WTC11 (cell line): ENCODE measurements at places on chromosomes 7 and 10. TPM values are rescaled to one million over a fixed set of nuclear protein-coding genes. Genes with fewer than 3 reads are reported as not detected.

The IDI2 gene
- not detected in 3 replicates for total RNA-seq

The CCDC7 gene
- 1.7 to 1.9 TPM (median 1.8 TPM) in 3 replicates for total RNA-seq

DNA sequence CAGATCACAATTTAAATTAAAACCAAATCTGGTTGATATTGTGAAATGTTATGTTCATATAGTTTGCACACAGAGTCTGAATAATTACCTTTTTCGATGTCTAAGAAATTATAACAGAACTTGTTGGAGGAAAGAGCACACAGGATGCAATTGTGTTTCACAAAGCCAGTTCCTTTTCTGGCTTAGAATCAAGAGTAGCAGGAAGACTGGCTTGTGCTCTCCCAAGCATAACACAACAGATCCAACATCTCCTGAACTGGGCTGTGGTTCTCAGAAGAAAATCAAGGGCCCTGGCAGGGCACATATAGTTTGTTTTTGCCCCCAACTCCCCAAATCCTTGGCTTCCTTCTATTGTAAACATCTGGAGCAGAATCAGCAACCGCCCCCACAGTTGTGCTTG is 62.7 kb downstream of the LRRC4 start:
- no peak for DNase-seq

- DNase-seq, result no peak
Observed at GRCh38 chr10:127310923-127311322, 114.5 kb upstream of the INSYN2A start.
